ENCODE measurements at places on chromosomes 5 and 9.
A peak's percentile ranks its signal among the peaks of the same experiment; 100 is the strongest.

- DNase-seq = no peak
Measured at GRCh38 chr9:37424204-37424685, 1.7 kb downstream of the GRHPR start.

GRCh38 chr5:134242146-134242545, 16.3 kb upstream of the PPP2CA start:
- DNase-seq = no peak

DNA sequence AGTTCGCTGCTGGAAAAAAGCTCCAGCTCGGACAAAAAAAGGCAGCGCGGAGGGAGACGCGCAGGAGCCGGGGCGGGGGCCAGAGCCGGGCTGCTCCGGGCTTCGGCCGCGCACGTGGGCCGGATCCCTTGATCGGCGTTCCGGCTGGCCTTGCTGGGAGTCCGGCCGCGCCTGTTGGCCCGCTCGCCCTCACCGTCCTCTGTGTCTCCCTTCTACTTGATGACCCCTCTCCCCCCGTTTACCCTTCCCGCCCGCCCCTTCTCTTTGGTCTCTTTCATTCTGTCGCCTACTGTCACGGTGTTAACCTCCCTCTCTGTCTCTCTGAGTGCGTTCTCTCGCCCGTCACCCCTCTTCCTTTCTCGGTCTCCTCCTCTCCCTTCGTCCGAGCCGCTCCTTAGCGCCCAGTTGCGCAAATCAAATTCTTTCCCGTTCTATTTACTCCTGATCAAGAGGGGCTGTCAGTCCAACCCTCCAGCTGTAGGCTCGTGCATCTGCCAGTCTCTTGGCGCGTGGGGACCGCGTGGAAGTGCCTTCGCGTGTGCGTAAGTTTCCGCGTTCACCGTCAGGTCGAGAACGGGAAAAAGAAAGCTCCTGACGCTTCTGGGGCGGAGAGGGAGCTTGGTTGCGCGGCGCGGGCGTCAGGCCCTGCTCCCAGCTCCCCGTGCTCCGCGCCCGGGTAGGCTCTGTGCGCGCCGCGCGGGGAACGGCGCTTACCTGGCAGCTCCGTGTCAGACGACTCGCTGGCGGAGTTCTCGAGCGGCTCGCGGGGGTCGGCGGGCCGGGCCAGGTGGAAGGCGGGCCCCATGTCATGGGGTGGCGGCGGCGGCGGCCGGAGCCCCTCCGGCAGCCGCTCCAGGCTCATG, 798 bp downstream of the PITX1 start:
- no peak for DNase-seq

DNA sequence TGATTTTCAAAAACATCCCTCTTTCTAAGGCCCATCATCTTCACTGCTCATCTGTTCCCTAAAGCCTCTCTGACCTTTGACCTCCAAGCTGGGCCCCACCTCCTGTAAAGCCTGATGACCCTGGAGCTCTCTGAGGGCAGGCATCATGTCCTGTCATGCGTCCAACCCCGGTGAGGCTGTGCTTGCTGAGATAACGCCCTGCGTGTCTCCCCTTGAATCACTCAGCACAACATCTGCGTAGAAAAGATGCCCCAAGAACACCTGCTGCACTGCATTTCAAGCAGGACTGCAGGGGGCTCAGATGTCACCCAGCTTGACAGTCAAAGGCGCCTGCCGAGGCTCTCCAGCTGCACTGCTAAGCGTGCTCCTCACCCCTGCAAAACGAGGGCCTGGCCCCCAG, 78.0 kb downstream of the OTULIN start:
- peak; percentile 81 for DNase-seq

GRCh38 chr5:132294728-132295504, 722 bp downstream of the SLC22A4 start:
- DNase-seq = no peak
